MM.1S (cell line): ENCODE measurements at places on chromosomes 2 and 18.

GRCh38 chr2:57981083-57981768 is 65.4 kb upstream of the VRK2 start:
- DNase-seq: no peak

GRCh38 chr18:24992491-24992890 is 359.5 kb downstream of the ZNF521 start:
- no peak for DNase-seq

- no peak for DNase-seq
These were observed 45.4 kb downstream of the SLC40A1 start for GRCh38 chr2:189534854-189535832.

GRCh38 chr2:180334514-180334913 is 327.4 kb upstream of the CWC22 start:
- DNase-seq: peak; percentile 12

GRCh38 chr2:168607992-168608391 is 151.9 kb downstream of the CERS6 start:
- no peak for DNase-seq

DNA sequence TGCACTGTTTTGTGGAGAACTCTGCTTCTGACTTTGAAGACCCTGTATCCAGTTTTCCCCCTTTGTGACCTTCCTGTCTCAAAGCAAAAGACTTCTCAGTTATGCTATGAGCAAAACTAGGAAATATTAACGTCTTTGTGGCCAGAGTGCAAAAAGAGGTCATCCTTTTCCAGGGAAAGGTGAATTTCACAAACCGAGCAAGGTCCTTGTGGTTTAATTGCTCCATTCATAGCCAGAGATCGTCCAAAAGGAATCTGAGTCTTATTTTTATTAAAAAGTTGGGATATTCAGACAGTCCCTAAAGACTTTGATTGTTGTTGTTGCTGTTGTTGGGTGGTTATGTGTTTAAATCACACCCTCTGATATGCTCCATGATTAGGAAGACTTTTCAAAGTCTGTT is 77.4 kb downstream of the NAB1 start:
- DNase-seq: no peak

DNA sequence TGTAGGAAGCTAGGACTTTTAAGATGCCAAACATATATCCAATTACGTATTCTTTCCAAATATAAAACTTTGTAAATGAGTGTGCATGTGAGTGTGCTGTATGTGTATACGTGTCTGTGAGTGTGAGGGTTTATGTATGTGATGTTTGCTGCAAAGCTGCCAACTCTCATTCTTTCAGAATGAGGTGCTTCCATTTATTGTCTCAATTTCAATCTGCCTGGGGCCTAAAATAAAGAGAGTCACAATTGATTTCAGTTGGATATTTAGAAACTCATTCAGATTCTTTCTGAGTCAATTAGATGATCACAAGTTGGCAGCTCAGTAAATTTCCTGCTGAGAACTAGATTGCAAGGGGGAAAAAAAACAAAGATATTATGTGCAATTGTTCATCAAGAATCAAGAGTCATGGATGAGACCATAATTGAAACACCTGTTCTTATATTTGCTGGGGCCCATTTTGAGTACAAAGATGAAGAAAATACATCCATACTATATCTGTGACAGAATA is 621.2 kb upstream of the ACVR2A start:
- DNase-seq: no peak

- DNase-seq: peak; percentile 65
These were observed 456.9 kb upstream of the TNP1 start for GRCh38 chr2:217316743-217317142.

GRCh38 chr2:119879502-119879901 is 119.8 kb downstream of the PTPN4 start:
- no peak for DNase-seq

DNA sequence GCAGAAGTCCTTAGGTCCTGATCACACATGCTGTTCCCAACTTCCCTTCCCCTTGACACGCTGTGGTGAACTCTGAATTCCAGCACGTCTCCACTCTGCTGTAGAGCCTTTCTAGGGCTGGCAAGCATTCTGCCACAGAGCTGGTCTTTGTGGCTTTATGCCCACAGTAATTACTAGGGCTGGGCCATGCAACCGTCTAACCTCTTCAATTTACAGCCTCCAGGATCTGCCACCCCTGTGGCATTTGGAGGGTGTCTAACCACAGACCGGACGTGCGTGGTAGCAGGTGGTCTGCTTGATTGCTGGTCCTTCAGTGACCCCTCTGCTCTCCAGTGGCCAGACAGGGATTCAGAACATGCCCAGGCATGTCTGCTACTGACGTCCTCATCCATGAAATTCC is 43.1 kb upstream of the TGFA start:
- DNase-seq: no peak
